Left lobe of liver (tissue), 2 donors: ENCODE measurements at places on chromosomes 11 and 22. TPM values are rescaled to one million over a fixed set of nuclear protein-coding genes. Genes with fewer than 3 reads are reported as not detected.

GRCh38 chr11:34356576-34356912 lies 1.3 kb downstream of the ABTB2 start:
- DNase-seq = no peak

The SHANK3 gene
- total RNA-seq = 22.8 TPM

GRCh38 chr11:36458129-36458915 lies 51.8 kb downstream of the TRAF6 start:
- DNase-seq = no peak

DNA sequence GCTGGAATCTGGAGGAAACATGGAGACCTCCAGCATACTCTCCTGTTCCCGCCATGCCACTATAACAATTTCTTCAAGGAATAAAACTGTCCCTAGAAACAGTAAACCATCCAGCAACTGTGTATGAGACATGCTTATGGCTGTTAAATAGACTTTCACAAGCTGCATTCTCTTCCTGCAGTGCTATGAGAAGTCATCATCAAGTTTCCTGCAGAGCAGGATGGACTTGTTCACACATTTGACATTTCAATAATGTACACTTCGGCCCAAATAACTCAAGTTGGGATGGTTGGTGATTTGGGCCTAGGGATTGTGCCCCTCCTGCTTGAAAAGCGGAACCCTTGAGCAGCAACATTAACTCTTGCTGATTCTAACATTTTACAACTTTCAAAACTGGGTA lies 20.2 kb upstream of the CSF2RB start:
- no peak for DNase-seq

The FGF19 gene
- 0.15 TPM for total RNA-seq

DNA sequence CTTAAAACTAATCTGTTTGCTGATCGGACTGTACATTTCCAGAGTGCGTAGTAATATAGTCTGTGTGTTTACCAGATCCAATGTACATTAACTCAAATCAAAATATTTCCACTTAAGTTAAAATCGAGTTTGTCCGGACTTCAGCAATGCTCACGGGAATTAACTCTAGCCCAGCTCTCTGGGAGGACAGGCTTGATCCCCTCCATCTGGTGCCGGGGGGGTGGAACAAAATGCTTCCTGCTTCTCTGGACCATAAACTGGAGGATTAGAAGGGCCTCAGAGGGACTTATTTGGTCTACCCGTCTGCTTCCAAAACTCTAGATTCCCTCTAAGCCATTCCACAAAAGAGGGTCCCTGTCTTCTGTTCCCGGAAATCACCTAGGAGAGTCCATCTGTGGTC lies 511.2 kb downstream of the BUD13 start:
- DNase-seq = no peak

GRCh38 chr22:39648630-39648950 lies 78.0 kb downstream of the CACNA1I start:
- DNase-seq = no peak
